ENCODE measurements at places on chromosomes 11 and 22.

DNA sequence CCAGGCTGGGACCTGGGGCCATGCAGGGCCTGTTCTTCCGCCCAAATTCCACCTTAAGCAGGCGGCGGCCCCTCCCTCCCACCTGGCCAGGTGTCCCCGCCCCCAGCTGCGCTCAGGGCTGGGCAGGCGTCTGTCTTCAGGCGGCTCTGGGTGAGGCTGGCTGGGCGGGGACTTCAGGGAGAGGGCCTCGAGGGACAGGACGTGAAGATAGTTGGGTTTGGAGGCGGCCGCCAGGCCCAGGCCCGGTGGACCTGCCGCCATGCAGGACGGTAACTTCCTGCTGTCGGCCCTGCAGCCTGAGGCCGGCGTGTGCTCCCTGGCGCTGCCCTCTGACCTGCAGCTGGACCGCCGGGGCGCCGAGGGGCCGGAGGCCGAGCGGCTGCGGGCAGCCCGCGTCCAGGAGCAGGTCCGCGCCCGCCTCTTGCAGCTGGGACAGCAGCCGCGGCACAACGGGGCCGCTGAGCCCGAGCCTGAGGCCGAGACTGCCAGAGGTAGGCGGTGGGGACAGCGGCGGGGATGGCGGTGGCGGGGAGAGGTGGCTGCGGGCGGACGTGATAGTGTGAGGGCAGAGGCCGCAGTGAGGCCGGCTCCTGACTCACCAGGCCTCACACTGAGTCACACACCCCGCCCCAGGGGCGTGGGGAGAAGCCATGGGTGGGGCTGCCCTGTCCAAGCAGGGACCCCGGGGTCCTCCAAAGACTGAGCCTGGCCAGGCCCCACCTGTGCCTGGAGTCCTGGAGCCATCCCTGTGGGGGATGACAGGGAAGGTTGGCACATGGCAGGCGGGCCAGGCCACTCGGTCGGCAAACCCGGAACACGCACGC is at the start of gene PKP3:
Gene PKP3, plus strand, starts transcription at position 176 of the 824 bp plus-strand sequence. Its CDS starts 84 bp downstream, at position 260.
- DNase-seq, result no peak

DNA sequence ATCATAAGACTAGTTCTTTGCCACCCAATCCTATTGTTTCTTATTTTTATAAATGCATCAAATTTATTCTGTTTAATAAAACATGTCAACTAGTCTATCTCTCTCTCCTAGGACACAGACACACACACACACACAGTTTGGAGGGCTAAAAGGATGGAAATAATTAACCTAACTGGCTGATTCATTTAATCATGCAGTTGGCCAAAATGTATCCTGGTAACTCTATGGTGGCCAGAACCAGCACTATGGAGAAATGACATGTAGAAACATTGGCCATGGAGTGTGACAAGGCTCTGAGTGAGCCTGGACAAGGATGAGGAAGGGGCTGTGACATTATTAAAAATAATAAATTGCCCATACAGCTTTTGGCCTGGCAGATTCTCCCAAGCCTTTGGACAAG is 64.1 kb downstream of the CLPB start:
- DNase-seq, result no peak

DNA sequence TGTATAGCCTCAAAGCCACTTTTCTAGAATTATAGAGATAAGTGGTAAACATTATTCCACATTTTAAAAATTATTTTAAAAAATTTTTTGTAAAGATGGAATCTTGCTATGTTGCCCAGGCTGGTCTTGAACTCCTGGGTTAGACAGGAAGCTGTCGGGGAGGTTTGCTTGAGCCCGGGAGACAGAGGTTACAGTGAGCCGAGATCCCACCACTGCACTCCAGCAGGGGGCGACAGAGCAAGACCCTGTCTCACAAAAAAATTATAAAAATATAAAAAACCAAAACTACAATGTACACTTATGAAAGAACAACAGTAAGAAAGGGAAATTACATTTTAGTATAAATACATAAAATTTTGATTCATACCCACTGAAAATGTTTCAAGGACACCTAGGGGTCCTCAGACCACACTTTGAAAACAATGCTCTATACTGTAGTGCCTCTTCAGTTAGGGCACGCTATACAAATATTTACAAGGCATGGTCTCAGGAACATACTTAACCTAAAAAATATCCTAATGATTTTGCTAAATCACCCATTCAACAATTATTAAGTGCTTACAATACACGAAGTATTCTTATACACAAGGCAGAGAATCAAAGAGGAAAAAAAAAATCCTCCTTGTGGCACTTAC is 111.2 kb downstream of the MRTFA start:
- DNase-seq, result peak; percentile 64

- no peak for DNase-seq
These were observed 71.2 kb upstream of the SHISAL1 start for GRCh38 chr22:44383652-44384562.

DNA sequence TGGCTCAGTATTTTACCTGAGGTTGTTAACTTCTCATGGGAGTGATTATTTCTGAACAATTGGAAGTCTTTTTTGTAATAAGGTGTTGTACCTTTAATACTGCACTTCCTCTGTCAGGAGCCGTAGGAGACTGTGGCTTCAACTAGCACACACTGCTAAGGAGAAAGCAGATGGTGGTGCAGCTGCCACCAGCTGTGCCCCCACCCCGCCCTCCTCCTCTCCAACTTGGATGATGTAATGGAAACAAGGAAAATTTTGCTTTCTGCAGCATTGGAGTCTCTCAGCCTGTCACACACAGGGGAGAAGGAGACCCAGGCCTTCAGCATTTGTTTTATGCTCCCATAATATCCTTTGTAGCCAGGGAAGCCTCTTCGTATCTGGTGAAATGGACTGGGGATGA is 91.2 kb downstream of the TEAD1 start:
- peak; percentile 37 for DNase-seq

DNA sequence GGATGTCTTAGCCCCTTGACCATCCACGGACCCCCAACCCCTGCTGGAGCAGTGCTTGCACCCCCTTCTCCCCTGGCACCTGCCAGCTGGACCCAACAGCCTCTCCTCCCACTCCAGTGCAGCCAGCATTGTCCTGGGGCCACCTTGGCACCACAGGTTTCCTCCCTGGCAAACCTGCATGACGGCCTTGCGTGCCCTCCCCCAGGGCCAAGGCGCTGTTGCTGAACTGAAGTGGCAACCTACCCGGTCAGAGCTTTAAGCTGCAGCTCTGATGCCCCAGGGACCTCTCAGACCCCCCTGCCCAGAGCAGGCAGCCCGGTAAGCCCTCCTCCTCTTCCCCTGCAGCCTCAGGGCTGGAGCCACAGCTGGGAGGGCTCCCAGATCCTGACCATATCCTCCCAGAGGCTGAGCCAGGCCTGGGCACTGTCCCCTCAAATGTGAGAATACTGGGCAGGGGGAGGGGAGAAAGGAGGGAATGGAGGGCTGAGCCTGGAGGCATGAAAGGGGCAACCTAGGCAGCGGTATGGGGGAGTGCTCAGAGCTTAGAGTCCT is 1.8 kb upstream of the LRRC75B start:
- no peak for DNase-seq

DNA sequence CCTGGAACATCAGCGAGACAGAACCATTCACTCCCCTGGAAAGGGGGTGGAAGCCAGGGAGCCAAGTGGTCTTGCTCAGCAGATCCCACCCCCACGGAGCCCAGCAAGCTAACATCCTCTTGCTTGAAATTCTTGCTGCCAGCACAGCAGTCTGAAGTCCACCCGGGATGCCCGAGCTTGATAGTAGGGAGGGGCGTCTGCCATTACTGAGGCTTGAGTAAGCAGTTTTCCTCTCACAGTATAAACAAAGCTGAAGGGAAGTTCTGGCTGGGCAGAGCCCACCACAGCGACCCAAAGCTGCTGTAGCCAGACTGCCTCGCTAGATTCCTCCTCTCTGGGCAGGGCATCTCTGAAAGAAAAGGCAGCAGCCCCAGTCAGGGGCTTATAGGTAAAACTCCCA is 764.8 kb upstream of the LUZP2 start:
- DNase-seq, result no peak

- no peak for DNase-seq
These were observed 123.6 kb downstream of the GALNT18 start for GRCh38 chr11:11498195-11498594.

DNA sequence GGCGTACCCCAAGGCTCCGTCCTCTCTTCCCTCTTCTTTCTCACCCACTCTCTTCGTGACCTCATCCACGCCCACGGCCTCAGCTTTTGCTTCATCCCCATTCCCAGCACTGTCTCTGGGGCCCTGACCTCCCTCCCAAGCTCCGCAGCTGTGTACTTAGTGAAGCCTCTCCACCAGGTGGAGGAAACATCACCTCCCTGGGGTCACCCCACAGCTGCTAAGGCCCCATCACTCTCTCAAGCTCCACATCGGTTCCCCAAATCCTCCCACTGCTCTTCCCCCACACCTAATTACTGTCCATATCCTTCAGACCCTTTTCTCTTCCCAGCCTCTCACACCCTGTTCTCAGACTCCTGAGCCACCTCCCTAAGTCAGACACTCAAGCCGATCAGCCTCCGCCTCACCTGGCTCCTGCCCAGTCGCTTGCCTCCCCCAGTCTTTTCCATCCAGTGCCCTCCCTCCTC is 7.9 kb upstream of the SYT7 start:
- no peak for DNase-seq

GRCh38 chr22:42371099-42371498 is 61.1 kb downstream of the NFAM1 start:
- DNase-seq, result no peak

DNA sequence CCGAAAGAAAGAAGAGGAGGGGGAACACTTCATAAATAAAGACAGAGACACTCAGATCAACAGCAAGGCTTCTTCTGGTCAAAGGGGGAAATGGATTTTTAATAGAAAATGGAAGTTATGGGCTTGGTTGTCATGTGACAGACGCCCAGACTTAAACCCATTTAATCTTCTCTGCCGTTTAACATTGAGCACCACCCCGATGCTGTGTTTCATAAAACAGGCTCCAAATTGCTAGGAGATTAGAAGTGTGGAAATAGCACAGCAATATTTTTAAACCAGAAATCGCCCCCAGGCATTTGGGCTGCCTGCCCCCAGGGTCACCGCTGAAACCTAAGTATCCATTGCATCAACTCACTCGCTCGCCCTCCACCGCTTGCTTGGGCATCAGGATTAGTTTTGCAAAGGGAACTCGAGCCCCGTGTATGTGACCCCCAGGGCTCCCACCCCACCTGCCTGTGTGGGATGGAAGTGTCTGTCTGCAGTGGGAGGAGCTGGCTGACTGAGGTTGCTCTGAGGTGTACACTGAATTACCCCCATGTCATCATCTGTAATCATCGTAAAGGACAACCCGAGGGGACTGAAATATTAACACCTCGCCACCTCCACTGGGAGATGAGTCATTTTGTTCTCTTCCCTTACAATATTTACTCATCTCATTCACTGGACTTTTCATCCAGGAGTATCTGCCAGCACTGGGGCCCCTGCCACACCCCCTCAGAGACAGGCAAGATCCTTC is 10.7 kb downstream of the DSCAML1 start:
- DNase-seq, result no peak

- no peak for DNase-seq
These were observed 93.6 kb downstream of the MPPED1 start for GRCh38 chr22:43505423-43505822.

DNA sequence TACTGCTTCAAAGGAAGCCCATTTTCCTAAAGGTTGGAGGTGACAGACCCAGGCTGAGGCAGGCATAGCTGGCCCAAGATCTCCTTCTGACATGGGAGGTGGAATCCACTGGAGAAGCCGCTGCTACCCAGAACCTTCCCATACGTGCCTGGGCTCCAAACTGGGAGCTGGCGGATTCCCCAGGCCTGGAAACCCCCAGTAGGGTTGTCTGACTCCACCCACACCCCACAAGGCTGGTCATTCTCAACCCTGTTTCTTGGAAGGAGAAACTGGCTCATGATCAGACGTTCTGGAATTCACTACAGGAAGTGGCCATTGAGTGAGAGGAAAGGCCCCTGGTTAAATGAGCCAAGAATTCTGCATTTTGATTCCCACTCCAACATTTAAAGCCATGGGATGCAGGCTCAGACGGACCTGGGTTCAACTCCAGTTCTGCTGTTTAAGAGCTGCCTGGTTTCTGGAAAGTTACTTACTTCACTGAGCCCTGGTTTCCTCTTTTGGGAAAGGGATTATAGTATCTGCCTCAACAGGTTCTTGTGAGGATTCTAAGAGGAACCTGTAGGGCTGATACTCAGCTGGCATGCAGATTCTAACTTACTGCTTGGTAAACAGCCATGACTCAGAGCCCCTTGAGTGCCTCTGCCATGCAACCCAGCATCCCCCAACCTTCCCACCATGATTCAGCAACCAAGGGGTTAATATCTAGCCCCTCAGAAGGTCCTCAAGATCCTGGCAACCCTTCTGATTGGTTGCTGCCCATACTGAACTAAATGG is 19.4 kb upstream of the TSKU start:
- DNase-seq, result no peak

- DNase-seq, result peak; percentile 74
These were observed 56.1 kb downstream of the AMBRA1 start for GRCh38 chr11:46537537-46538295.

GRCh38 chr11:45593992-45594391 is 71.4 kb downstream of the CHST1 start:
- peak; percentile 33 for DNase-seq

GRCh38 chr11:28697920-28698827 is 590.0 kb downstream of the METTL15 start:
- peak; percentile 32 for DNase-seq

DNA sequence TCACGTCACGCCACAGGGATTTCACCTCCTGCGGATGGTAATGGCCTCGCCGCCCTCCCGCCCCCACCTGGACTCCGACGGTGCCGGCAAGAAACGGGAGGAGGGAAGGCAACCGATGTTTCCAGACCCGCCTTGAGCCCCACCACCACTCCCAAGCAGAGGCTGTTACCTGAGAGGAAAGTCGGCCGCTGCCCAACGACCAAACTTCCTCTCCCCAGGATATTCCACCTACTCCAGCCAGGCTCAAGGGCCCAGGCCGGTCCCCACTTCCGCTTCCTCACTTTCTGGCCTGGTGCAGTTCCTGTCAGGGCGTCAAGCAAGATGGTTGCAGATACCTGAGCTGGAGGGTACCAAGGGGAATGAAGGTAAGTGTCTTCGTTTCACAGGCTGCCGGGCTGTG is at the start of gene ENTHD1:
Gene ENTHD1, minus strand, starts transcription at position 235 of the 400 bp plus-strand sequence. CDS start 6,012 bp downstream, outside the sequence.
- DNase-seq, result no peak
